ENCODE measurements at places on chromosomes 1 and 21. TPM values are rescaled to one million over a fixed set of nuclear protein-coding genes. Genes with fewer than 3 reads are reported as not detected.

TGFBR3 gene
- 20.5 TPM for total RNA-seq

KRTAP21-2 gene
- total RNA-seq, result not detected

C1orf226 gene
- 1.1 TPM for total RNA-seq

SPRTN gene
- total RNA-seq, result 7.0 TPM

HSD3B1 gene
- total RNA-seq, result not detected

SLC9C2 gene
- total RNA-seq, result not detected

KCNA3 gene
- total RNA-seq, result 0.56 TPM

PLCH2 gene
- total RNA-seq, result 0.04 TPM

RPE65 gene
- total RNA-seq, result not detected

CFHR1 gene
- total RNA-seq, result not detected

PRDM16 gene
- total RNA-seq, result 0.43 TPM

ARMH1 gene
- total RNA-seq, result 0.59 TPM

DIPK1A gene
- total RNA-seq, result 5.7 TPM

PLPPR4 gene
- total RNA-seq, result 0.17 TPM

RNF186 gene
- total RNA-seq, result not detected

FAM43B gene
- 1.2 TPM for total RNA-seq

CRP gene
- total RNA-seq, result not detected

GBP5 gene
- 0.74 TPM for total RNA-seq

TRIM67 gene
- not detected for total RNA-seq

CHIA gene
- not detected for total RNA-seq

CFAP74 gene
- total RNA-seq, result not detected

MCOLN2 gene
- 0.54 TPM for total RNA-seq

PTPRC gene
- 7.0 TPM for total RNA-seq

HAO2 gene
- total RNA-seq, result not detected

PIK3R3 gene
- total RNA-seq, result 24.2 TPM

PPFIA4 gene
- total RNA-seq, result 47.5 TPM

AQP10 gene
- not detected for total RNA-seq

NR1I3 gene
- not detected for total RNA-seq

NAV1 gene
- 11.0 TPM for total RNA-seq

KIF21B gene
- total RNA-seq, result 0.50 TPM

IKBKE gene
- 0.45 TPM for total RNA-seq

NRIP1 gene
- 42.8 TPM for total RNA-seq

APCS gene
- not detected for total RNA-seq

DISC1 gene
- total RNA-seq, result 1.2 TPM

HRNR gene
- not detected for total RNA-seq

ACTN2 gene
- total RNA-seq, result 4,645 TPM

EDN2 gene
- not detected for total RNA-seq

TRPM2 gene
- 1.7 TPM for total RNA-seq

NCF2 gene
- total RNA-seq, result 4.3 TPM

GJA4 gene
- 9.3 TPM for total RNA-seq

TRABD2B gene
- total RNA-seq, result 0.42 TPM

AMY2A gene
- total RNA-seq, result 1.4 TPM

SLC27A3 gene
- total RNA-seq, result 4.2 TPM

PARP1 gene
- 53.2 TPM for total RNA-seq

LCE3E gene
- not detected for total RNA-seq

AKNAD1 gene
- total RNA-seq, result 2.1 TPM

TENT5C gene
- 31.4 TPM for total RNA-seq

RGS8 gene
- not detected for total RNA-seq

GFI1 gene
- not detected for total RNA-seq

BRINP3 gene
- total RNA-seq, result not detected

ITLN2 gene
- not detected for total RNA-seq

COL8A2 gene
- total RNA-seq, result 0.36 TPM

TMEM39B gene
- 11.3 TPM for total RNA-seq

IL12RB2 gene
- total RNA-seq, result 6.8 TPM
